Umbilical cord (tissue), 2 donors: ENCODE measurements at places on chromosomes 2 and 18.

DNA sequence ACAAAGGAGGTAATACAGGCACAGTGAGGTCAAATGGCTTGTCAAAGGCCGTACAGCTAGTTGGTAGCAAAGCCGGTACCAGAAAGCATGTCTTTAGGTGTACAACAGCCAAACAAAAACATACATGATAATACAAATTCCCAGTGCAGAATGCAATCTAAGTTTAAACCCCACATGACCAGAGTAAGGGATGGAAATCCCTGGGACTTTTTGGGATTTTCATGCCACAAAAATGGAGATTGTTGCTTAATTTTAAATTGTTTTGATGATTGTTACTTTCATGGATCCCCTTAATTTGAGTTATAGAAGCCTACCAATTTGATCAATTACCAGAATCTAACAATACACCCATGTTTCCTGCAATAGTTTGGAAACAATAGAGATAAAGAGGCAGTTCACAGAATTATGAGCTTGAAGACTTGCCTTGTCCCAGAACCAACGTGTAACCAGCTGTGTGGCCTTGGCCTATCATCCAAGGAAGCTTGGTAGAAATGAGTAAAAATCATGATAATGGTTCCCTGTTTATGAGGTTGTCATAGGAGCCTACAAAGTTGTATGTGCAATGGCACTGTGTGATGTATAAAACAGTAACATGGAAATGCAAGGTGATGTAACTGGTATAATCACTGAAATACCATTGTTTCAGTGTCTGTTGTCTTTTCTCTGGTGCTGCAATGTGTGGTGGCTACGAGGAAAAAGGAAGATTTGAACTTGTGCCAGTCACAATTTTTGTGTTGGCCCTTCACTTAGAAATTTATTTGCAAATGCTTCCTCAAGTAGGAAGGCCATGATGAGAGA, 85.3 kb downstream of the ZEB2 start:
- no peak for DNase-seq

GRCh38 chr2:39246382-39246980, 2.7 kb upstream of the CDKL4 start:
- DNase-seq = no peak

GRCh38 chr2:152924722-152925121, 206.3 kb downstream of the ARL6IP6 start:
- DNase-seq = no peak

DNA sequence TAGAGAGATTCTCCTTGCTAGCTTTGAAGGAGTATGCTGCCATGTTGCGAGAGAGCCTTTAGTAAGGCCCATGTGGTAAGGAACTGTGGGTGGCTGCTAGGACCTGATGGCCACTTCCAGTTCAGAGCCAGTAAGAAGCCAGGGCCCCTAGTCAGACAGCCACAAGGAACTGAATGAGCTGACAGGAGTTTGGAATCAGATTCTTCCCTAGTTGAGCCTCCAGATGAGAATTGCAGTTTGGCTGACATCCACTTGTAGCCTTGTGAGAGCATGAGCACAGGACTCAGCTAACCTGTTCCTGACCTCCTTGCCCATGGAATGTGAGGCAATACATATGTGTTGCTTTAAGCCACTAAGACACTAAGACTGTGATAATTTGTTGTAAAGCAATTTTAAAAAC, 1.2 kb upstream of the WDR7 start:
- DNase-seq = no peak

DNA sequence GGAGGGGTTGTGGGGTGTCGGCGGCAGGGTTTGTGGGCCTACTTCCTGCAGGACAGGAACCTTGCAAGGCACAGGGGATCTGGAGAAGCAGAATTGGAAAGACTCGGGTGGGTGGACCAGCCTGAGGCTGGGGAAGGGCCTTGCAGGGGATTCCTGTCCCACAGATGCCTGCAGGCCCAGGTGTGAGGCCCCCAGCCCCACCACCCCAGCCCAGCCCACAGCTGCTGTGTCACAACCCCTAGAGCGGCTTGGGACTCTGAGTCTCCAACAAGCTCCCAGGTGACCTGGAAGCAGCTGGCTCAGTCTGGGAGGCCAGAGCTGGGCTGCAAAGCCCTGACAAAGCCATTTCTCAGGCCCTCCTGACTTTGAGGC, 93.1 kb downstream of the ZFP36L2 start:
- no peak for DNase-seq

DNA sequence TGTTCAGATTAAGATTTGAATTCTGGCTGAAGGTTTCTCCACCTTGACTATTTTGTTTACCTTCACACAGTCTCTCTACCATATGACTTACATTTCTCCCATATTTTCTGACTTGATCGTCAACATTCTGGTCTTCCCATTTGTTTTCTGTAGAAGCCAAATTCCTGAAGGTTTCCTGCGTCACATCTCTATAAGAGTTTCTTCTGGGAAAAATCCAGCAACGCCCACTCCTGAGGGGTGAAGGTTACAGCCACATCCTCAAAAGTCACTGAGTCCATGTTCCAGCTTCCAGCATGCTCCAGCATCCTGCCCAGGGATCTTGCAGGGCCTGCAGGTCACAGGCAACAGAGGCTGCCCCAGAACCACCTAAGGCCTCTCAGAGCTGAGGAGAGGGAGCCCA, 47.5 kb downstream of the NBEAL1 start:
- no peak for DNase-seq

DNA sequence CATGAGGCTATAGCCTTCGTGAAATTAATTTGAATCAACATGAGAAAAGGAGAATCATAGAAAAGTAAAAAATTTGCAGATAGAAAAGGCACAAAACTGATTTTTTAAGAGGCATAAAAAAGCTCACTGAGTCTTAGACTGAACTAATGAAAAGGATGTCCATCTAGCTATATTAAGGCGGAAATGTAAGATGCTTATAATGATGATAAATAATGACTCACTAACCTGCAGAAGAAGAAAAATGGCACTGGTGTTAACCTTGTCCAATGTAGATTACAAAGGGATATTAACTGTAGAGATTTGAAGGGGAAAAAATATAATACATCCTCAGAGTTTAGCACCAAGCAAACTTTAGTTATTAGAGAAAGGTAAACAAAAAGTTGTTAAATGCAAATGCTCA, 1098.0 kb upstream of the DDX18 start:
- DNase-seq = no peak

- DNase-seq = no peak
Measured at GRCh38 chr2:62219407-62220159, 23.7 kb downstream of the B3GNT2 start.

GRCh38 chr18:7686278-7686677, 119.2 kb downstream of the PTPRM start:
- no peak for DNase-seq

DNA sequence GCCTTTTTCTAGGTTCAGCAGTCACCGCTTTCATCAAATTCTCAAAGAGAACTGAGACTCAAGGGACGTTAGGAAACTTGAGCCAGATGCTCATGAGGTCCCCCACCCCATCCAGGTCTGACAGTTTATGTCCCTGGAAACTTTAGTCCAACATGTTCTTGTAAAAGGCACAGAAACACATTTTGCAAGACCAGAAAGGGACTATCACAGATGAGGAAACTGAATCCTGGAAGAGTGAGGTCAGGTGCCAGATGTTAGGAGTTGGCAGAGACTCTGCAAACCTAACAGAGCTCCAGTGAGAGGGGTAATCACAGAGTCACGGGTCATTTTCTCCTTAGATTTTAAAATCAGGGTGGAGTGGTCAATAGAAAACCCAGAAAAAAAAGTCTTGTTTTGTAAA, 76.6 kb downstream of the RDH14 start:
- DNase-seq = no peak

- DNase-seq = no peak
Measured at GRCh38 chr2:148475626-148476025, 168.9 kb upstream of the EPC2 start.

- DNase-seq = no peak
Measured at GRCh38 chr18:49612515-49613033, 50.7 kb downstream of the LIPG start.
